Caco-2 (cell line): ENCODE measurements at places on chromosomes 12 and 14. TPM values are rescaled to one million over a fixed set of nuclear protein-coding genes. Genes with fewer than 3 reads are reported as not detected.

- H3K4me3 ChIP-seq, result no peak overlapping the region
- no peaks in the 10 kb centered on the region; the same call in 1 of the 2 replicates for H3K27me3 ChIP-seq
Observed at GRCh38 chr12:53746592-53747092, 5.1 kb downstream of the CISTR start.

GRCh38 chr14:20712904-20713303, 24.3 kb downstream of the ANG start:
- DNase-seq, result no peak
- H3K4me1 ChIP-seq, result 0 out of 2 replicates have a peak, but pooled peaks cover 4% of the 10 kb centered on the region
- no peaks in the 10 kb centered on the region for H3K36me3 ChIP-seq
- H3K4me3 ChIP-seq, result no peak overlapping the region

GRCh38 chr12:68446901-68447796, 115.0 kb upstream of the MDM1 start:
- H3K4me3 ChIP-seq, result no peak overlapping the region
- H3K4me1 ChIP-seq, result peaks cover 20% of the 10 kb centered on the region
- DNase-seq, result peak; percentile 54

DNA sequence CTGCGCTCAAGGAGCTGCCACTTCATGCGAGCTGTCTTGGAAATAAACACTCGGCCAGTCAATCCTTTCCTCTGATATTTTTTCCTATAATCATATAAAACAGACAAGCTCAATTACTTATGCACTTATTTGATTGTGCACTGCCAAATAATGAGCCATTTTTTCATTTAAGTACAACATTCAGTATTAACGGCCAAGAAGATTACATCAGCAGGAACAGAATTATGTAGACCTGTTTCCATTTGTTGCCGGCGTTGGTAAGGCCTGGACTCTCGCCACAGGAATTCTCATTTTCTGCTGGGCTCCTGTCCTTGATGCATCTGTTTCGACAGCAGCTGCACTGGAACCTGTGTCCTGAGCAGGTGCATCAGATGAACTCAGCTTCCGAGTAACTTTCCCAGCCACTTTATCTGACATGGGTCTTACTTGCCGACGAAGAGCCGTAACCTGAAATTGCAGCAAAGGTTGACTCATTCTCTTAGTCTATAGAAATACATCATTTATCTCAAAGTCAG, 110.2 kb downstream of the KIF21A start:
- no peak overlapping the region for H3K27ac ChIP-seq
- no peaks in the 10 kb centered on the region for H3K4me1 ChIP-seq
- peaks cover 3% of the 10 kb centered on the region for H3K36me3 ChIP-seq
- no peaks in the 10 kb centered on the region for H3K27me3 ChIP-seq
- H3K4me3 ChIP-seq, result no peak overlapping the region

The ZNF26 gene
- 15.0 and 17.8 TPM in 2 replicates for total RNA-seq

The MAGOHB gene
- 134 and 137 TPM in 2 replicates for total RNA-seq
